ENCODE measurements at places on chromosomes 11 and 22. TPM values are rescaled to one million over a fixed set of nuclear protein-coding genes. Genes with fewer than 3 reads are reported as not detected.

TCN2 gene
- polyA plus RNA-seq, result 174 TPM

- DNase-seq, result no peak
Observed at GRCh38 chr11:69053169-69053477, 4.4 kb downstream of the TPCN2 start.

OR51B2 gene
- not detected for polyA plus RNA-seq

GRCh38 chr11:28338371-28338770, 230.2 kb downstream of the METTL15 start:
- DNase-seq, result no peak

NCAM1 gene
- polyA plus RNA-seq, result 1.7 TPM

GGT1 gene
- polyA plus RNA-seq, result 153 TPM

OR51B4 gene
- not detected for polyA plus RNA-seq

Measured in kidney (tissue), 22 donors.